ENCODE measurements at places on chromosomes 7 and 10.

- no peak for DNase-seq
Observed at GRCh38 chr7:18927134-18927533, 190.3 kb downstream of the TWIST1 start.

- DNase-seq: no peak
Observed at GRCh38 chr10:78830976-78831375, 237.8 kb upstream of the ZMIZ1 start.

DNA sequence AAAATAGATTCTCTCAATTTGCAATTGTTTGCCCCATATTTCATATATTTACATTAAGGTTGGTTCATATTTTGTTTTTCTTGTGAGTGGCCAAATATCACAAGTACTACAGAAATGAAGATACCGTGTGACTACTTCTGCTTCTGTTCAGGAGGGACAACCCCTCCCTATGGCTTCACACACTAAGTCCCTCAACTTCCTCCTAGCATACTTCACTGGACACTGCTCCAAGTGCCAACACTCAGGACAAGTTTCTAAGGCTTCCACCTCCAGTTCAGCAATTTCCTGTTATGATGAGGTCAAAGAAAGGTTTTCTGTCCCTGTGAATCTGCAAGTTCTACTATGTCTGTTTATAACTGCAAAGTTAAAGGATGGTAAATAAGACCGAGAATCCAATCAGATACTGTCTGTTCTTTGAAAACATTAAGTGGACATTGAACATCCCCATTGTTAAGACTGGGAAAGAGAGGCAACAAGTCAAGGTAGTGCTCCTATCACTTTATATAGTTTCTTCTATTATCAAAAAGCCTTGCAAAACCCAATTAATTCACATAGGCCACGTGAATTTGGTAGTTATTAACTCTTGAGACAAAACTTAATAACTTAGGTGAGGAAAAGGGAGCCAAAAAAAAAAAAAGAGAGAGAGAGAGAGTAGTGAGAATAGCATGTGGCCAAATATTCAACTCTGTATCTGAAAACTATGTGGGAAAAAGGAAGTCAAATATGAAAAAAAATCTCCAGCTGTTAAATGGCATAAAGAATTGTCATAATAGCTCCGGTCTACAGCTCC lies 81.3 kb upstream of the DKK1 start:
- DNase-seq: no peak

DNA sequence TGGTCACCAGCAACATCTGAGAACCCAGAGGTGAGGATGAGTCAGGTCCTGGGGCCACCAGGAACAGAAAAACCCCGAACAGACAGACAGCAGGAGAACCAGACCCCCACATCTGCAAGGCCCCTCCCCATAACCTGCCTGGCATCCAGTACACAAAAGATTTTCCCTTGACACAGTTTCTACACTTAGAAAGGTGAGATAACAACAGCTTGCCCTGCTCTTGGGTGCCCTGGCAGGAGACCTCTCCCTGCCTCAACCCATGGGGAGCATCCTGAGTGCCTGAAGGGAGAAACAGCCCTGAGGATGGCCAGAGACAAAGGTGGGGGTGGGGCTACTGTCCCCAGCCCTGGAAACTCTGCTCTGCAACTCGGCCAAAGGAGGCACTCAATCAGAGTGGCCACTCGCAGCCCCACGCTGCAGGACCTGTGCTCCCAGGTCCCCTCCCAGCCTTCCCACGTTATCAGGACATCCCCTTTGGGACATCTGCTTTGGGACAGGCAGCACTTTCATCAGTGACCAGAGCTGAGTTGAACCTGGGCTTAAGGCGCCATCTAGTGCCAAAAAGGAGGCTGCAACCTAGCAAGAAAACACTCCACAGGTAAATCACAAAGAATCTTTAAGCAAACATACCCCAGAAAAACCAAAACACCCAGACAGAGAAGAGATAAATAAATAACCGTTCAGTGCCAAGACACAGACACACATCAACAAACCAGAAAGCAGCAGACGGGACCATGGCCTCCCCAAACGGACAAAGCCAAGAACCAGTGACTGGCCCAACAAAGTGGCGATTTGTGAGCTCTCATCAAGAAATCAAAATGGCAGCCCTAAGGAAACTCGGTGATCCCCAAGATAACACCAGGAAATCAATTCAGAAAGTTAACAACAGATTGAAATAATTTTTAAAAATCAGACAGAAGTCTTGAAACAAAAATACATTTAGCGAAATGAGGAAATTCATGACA lies 233.7 kb downstream of the PTPRN2 start:
- no peak for DNase-seq

GRCh38 chr7:43902542-43903054 lies 3.8 kb downstream of the URGCP start:
- DNase-seq: no peak

DNA sequence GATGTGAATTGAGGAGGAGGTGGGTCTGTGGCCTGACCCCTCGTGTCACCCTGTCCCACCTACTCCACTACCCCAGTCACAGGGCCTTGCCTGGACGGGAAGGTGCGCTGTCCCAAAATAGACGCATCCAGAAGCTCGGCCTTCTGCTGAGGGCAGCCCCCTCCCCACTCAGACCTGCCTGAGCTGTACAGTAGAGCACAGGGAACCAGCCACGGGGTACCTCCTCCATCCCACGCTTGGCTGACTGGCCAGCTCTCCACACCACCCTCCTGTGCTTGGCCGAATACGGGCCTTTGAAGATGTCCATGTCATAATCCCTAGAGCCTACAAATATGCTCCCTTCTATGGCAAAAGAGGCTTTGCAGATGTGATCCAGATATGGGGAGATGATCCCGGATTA lies 88.3 kb downstream of the CHST15 start:
- no peak for DNase-seq

DNA sequence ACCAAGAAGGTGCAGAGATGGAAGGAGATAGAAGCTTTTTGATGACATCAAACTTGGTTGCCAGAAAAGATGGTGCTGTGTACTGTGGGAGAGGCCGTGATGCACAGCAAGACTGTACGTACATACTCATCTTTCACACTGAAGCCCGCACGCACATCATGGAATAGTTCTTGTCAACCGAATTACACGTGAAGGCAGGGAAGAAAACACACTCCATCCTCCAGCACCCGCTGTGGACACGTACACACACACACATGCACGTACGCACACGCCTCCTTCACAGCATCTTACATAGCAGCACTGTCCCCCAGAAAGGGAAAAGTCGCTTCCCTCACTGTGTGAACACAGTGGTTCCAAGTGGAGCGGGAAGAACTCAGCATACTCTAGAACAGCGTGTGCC lies 54.5 kb upstream of the DDC start:
- DNase-seq: no peak

GRCh38 chr7:35465791-35466336 lies 212.0 kb upstream of the TBX20 start:
- DNase-seq: no peak

DNA sequence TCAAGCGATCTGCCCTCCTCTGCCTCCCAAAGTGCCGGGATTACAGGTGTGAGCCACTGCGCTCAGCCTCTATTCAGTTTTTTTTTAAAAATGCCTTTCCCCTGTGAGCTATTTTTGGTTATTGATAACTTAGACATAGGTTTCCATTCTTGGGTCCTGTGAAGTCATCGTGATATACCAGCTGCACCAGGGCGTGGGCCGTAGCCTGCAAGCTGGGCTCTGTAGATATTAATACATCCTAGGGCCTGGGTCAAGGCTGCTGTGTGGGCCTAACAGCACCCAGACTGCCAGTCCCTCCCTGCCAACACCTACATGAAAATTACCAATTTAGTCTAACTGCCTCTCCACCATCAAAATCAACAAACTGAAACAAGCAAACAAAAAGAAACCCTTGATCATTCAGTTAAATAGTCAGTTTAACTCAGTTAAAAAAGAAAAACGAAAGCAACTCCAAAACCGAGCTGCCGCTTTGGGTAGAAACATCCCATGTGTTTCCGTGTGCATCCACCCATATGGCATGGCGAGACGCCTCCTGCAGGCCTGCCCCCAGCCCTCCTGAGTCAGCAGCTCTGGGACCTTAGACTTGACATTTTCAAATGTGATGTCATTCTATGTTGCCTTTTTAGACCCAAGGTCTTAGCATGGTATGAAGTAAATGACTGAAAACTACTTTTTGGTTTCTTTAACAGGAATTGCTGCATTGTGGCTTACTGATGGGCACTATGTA lies 330.2 kb downstream of the GLRX3 start:
- DNase-seq: no peak

DNA sequence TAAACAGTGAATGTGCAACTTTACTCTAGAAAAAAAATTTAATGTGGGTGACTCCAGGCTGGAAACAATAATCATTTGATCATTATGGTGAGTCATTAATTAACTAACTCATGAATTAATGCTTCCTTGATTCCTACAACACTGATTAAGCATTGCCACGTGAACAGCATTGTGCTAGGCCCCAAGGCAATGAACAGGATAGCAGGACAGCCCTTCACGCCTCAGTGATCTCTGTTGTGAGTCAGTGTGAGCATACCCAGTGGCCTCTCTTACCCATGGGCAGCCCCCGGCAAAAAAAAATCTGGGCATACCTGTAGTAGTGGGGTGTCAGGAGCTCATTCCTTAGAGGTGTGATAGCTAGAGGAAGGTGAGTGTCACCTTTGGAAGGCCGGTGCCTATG lies 76.0 kb downstream of the DENND2A start:
- no peak for DNase-seq

DNA sequence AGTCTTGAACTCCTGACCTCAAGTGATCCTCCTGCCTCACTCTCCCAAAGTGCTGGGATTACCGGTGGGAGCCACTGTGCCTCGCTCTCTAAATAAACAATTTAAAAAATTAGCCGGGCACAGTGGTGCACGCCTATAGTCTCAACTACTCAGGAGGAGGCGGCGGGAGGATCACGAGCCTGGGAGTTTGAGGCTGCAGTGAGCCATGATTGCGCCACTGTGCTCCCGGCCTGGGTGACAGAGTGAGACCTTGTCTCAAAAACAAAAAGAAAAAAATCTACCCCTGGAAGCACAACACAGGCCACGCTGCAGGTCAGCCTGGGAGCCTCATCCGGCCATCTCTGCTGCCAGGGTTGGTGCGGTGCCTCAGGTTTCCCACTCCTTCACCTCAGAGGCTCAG lies 3.8 kb upstream of the EIF3B start:
- DNase-seq: no peak

DNA sequence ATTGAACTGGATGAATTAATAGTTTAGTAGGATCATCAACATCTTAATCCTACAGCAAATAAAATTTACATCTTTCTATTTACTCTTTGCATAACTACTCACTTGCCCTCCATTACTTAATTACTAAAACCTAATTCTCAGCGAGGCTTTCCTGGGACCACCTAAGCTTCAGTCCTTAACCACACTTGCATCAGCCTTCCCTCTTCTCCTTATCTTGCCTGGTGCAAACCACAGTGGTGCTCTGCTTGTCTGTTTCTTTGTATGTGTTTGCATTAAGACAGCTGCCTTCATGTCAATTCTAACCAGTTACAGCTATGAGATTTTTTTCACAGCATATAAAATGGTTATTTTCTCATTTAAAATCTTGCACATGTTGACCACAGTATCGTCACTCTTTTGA lies 72.6 kb upstream of the ZNF92 start:
- DNase-seq: no peak

- no peak for DNase-seq
Observed at GRCh38 chr7:134640842-134641715, 5.6 kb upstream of the BPGM start.

GRCh38 chr7:139588632-139589031 lies 65.1 kb downstream of the CLEC2L start:
- DNase-seq: no peak

DNA sequence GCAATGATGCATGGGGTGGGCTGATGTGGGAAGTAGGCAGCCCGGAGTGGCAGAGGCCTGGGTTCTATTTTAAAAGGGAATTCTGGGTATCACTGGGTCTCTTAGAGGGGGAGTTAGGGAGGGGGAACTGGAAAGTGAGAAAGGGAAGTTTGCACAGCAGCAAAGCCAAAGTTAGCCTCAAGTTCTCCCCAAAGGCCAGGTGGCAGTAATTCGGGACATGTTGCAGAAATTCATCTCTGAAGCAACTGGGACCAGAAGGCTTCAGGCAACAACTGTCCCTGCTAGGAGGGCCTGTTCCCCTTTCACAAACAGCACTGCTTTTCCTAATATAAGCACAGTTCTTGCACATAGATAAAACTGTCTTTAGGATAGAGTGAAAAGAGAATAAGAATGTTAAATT lies 67.4 kb downstream of the NOD1 start:
- no peak for DNase-seq

DNA sequence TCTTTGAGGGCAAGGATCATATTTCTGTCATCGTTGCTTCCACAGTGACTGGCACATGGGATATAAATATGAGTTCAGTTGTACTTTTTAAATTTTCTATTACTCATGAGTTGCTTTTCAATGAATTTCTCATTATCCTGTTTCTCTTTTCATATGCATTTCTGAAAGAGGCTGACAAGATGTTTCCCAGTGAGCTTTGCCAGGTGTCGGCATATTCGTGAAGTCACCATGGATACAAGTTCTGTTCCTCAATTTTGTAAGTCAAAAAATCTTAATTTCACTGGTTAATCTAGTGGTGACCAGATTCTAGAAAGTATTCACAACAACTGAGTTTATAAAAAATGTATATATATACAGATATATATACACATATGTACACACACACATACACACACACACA lies 55.7 kb upstream of the GNAI1 start:
- DNase-seq: no peak

DNA sequence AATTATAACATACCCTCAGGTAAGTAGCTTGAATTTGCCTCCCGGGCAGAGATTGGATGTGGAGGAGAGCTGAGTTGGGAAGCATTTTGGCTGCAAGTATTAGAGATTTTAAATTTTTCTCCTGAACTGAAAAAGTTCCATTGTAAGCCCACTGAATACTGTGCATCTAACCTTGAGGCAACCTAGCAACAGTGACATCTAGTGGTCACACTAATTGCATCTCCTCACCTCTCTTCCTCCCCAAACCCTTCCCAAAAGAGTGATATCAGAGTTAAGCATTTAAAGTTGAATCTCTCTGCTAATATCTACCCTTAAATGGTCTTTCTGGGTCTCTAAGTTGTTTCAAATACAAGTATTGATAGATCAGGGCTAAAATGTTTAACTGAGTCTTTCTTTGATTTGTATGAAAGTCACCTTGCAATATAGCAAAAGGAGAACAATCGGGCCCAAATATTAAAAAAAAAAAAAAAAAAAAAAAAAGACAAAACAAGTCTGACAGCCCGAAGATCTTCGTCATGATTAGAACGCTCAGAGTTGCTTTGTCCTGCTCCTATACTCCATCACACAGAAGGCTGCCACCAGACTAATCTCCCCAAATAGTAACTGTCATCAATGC lies 40.4 kb upstream of the DLX5 start:
- DNase-seq: no peak

- DNase-seq: no peak
Observed at GRCh38 chr7:36315309-36315944, 74.2 kb upstream of the ANLN start.

DNA sequence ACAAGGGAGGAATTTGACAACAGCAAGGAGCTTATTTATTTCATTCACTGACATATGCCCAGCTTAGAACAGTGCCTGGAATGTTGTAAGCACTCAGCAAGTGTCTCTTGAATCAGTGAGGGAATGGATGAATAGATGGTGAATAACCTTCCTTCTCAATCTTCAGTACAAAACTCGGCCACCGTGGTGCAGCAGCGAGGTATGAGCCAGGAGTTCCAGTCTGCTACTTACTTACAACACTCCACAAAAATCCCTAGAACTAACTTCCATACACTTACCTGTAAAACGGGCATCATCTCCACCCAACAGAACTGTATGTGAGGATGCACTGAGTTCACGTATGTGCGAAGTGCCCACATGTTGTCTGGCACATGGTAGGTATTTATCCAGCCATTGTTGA lies 237.4 kb downstream of the WDR11 start:
- no peak for DNase-seq
